NCI-H510A treated with DMSO at 0.1 percent for 48 hours (cell line): ENCODE measurements at places on chromosomes 4 and X.

- no peak for DNase-seq
These were observed 708 bp downstream of the TMSB4X start for GRCh38 chrX:12975670-12975965.

- DNase-seq: no peak
These were observed 106.3 kb downstream of the LINC00632 start for GRCh38 chrX:140815868-140816267.

DNA sequence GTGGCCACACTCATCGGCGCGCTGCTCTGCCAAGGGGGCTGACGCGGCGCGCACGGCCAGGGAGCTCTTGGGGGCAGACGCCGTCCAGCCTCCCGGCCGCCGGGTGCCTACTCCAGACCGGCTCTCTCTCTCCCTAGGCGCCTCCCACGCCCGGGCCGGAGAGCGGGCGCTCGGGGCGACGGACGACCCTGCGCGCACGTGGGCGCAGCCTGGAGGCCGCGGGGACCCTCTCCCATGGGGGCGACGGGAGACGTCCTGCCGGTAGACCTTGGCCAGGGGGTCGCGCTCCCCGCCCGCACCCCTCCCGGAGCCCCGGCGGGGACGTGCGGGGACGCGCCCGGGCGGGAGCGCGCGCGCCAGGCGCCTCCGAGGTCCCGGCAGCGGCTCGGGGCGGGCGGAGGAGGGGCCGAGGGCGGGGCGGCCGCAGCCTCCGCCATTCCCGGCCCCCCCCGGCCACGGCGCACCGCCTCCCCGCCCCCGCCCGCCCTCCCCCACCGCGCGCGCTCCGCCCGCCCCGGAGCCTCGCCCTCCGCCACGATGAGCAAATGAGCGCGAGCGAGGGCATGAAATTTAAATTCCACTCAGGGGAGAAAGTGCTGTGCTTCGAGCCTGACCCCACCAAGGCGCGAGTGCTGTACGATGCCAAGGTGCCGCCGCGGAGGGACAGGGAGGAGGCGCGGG, at the start of gene MSL3:
Gene MSL3 (plus strand): TSS at position 519 of the 681 bp plus-strand sequence. CDS start 27 bp downstream, at position 546.
- peak; percentile 42 for DNase-seq

DNA sequence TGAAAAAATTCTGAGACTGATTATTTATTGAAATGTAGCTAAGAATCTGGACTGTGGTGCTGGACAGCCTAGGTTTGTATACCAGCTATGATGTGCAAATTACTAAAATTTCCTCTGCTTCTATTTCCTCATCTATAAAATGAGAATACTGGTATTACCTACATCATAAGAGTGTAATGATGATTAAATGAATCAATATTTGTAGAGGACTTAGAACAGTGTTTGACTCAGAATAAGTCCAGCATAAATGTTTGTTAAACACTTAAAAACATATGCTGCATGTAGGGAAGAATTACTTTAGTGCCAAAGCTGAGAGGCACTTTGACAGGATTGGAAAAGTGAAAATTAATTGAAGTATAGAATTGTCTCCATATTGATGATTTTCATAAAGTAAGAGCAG, 55.3 kb upstream of the TMPRSS11F start:
- DNase-seq: peak; percentile 71

- DNase-seq: no peak
These were observed 2062.9 kb downstream of the ARAP2 start for GRCh38 chr4:34181311-34181841.

GRCh38 chr4:6391852-6392188, 80.6 kb downstream of the PPP2R2C start:
- DNase-seq: no peak

DNA sequence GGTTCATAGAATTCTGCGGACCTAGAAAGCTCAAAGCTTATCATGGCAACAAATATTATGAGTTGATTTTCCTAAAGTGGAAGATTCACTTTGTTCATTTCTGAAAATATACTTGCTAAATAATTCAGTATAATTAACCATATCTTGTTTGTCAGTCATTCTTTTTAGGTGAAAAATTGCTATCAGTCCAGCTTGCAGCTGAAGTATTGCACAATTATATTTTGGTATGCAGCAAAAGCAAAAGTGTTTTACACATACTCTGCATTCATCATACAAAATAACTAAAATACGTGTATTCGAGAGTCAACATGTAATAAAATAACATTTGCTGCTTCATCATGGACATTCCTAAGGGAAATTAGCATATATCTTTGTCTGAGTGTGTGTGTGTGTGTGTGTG, 24.8 kb downstream of the DKK2 start:
- DNase-seq: no peak

- no peak for DNase-seq
These were observed 15.1 kb downstream of the TRAPPC11 start for GRCh38 chr4:183674153-183674552.

DNA sequence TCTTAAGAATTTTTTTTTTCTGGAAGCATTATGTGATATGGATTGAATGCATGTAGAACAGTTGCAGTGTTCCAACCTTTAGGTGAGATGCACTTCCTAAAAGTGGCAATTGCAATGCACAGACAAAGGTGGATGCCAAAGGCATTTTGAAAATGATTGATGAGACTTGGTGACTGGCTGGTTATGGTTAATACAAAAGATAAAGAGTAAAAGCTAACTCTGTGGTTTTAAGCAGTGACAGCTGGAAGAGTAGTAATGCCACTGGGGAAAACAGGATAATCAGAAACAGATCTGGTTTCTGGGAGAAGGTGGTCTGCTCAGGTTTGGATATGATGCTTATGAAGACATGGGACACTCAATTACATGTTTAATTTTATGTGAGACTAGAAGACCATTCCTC, 345.6 kb downstream of the RPA4 start:
- DNase-seq: no peak

DNA sequence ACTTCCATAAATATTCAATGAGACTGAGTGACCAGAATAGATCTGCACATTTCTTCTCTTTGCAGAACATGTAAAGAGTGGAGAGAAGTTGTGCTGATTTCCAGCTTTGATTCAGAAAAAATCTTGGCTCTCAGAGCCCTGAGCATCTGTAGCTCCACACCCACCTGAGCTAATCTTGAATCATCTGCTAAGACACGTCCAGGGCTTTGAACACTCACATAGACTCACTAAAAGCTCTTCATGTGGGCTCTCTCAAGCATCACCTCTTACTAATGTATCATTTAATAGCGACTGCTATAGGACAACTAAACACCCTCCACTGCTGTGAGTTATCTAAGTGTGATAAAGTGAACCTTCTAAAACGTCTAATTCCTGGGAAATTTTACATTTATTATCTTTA, 147.7 kb upstream of the GRIA3 start:
- DNase-seq: no peak

GRCh38 chrX:121010218-121010617, 24.7 kb upstream of the CT47A1 start:
- no peak for DNase-seq
